ENCODE measurements at places on chromosomes 7 and 10.

DNA sequence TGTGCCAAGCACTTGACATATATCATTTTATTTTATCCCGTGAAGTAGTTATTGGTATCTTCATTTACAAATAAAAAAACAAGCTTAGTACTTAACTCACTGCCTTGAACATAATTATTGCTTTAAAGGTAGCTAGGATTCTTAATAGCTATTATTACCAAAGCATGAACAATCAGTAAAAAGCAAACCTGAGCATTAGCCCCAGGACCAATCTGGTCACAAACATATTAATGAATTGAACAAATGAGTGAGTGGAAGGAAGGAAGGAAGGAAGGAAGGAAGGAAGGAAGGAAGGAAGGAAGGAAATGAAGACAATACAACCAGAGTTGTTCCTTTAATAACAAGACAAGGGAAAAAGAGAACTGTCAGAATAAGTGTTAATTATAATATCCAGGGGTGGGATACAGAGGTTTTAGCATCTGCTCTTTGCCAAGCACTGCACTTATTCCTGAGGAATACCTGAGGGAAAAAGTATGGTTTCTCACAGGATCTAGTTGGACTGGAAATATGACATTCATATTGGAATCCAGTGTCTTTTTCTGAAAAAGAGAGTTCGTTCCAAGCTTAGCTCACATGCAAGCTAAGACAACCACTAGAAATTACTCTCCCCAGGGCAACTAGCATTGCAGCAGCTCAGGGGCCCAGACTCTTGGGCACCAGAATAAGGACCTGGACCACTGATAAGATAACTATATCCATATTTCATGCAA, 172.9 kb upstream of the MGMT start:
- DNase-seq, result no peak

DNA sequence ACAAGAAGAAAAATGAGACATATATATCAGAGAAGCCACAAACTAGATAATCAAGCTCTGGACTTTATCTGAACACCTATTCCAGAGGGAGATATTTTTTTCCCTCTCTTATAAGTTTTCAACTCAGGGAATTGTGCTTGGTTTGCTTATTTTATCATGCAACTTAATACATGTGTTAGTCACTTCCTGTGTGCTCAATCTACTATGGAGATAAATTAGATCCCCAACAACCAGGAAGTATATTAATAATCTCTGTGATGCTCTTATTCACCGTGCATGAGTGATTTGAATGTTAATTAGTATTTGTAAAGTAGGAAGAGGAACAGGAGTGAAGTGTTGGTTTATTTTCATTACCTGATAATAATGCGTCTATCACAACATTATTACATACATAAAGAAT, 38.8 kb upstream of the ZNF365 start:
- no peak for DNase-seq

- DNase-seq, result no peak
Measured at GRCh38 chr10:35020481-35020880, 69.7 kb downstream of the CUL2 start.

- no peak for DNase-seq
Measured at GRCh38 chr10:130898381-130898780, 413.1 kb downstream of the TCERG1L start.

DNA sequence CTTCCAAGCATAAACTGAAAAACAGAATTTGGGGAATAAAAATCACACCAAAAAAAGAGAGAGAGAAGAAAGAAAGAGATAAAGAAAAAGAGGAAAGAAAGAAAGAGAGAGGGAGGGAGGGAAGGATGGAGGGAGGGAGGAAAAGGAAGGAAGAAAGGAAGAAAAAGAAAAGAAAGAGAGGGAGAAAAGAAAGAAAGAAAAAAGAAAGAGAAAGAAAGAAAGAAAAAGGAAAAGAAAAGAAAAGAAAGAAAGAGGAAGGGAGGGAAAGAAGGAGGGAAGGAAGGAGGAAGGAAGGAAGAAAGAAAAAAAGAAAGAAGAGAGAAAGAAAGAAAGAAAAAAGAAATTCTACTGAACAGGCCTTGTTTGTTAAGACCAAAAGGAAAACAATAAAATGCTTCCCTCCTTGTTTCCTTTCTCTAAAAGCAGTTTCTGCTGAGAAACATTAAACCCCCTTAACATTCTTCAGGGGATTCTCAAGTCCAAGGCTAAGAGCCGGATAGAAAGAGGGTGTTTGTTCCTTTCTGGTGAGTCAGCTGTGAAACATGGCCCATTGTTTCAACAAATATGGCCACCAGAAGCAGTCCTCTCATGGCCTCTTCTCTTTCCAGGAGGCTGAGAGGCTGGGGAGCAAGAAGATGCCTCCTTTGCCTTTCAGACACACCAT, 46.9 kb upstream of the GPAM start:
- DNase-seq, result peak; percentile 24

DNA sequence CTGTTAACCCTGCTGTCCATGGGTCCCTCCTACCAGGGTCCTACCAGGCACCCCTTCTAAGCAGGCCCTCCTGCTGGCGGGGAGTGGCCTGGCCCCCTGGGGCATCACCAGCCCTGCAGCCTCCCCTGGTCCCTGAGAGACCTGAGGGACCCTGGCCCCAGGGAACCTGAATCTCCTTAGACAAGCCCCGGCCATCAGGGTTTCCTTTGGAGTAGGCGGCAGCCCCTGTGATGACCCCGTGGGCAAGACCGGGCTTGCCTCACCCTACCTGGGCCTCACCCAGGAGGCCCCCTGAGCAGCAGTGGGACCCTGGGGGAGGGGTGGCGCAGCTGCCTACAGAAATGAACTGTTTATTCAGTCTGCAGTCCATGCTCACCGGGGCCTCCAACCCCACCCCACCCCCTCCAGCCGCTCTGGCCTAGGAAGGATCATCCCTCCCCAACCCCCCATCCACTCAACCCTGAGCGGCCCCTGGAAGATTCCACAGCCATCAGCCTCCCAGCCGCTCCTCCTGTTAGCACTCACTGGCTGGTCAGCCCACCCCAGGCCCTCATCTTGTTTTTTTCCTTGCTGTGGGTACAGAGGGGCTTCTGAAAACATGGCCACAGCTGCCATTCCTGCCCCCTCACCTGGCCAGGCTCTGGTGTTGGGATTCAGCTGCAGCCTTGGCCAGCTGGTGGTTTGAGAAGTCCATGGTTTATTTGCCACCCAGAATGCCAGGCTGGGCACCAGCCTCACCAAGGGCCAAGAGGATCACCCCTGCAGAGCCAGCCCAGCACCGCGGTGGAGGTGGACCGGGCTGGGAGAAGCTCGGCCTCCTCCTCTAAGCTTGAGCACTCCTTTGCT, 34.8 kb upstream of the CHST15 start:
- DNase-seq, result no peak

DNA sequence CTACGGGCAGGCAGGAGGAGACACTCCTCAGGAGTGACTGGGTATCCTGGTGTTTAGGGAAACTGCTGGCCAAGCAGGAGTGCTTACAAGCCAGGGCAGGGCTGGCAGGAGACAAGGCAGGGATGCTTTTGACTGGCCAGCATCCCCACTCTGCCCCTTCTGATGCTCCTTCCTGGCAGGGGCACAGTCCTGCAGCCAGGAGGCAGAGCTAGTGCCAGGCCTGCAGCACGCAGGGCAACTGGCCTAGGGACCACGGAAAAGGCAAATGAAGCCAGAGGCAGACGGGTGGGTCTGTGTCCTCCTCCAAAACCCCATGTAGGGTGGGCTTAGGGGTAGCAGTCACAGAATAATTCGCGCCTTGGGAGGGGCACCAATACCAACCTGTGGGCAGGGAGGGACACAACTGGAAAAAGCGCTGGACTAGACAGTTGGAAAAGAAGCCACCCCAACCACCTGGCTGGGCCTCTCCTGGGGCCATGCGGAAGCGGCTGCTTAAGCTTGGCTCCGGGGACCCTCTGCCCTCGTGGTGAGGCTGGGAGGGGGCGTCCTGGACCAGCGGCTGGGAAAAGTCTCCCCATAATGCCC, 4.8 kb downstream of the IMPDH1 start:
- DNase-seq, result peak; percentile 42

Measured in AG08395 (cell line).